ENCODE measurements at places on chromosomes 7 and 10.

DNA sequence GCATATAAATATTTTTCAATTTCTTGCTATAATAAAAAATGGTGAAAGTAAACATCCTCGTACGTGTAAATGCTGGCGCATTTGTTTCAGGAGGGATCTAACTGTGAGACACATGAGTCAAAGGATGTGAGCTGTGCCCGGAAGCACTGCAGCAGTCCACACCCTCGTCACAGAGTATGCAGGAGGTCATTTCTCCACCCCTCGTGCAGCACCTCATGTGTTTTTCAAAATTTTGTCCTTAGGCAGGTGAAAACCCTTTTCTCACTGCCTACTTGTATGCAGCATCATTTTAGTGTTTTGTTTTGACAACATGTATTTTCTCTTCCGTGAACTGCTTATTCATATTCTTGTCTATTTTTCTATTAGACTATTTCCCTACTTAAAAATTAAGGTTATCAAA, 162.7 kb downstream of the AVL9 start:
- no peak for DNase-seq

GRCh38 chr10:67923551-67923950, 39.1 kb downstream of the SIRT1 start:
- DNase-seq, result no peak

- no peak for DNase-seq
Measured at GRCh38 chr7:100515072-100515532, 23.9 kb upstream of the AGFG2 start.

- DNase-seq, result no peak
Measured at GRCh38 chr7:7808626-7809025, 90.2 kb upstream of the RPA3 start.

- DNase-seq, result no peak
Measured at GRCh38 chr7:40604601-40605438, 470.0 kb downstream of the SUGCT start.
